ENCODE measurements at places on chromosomes 5 and 9.

DNA sequence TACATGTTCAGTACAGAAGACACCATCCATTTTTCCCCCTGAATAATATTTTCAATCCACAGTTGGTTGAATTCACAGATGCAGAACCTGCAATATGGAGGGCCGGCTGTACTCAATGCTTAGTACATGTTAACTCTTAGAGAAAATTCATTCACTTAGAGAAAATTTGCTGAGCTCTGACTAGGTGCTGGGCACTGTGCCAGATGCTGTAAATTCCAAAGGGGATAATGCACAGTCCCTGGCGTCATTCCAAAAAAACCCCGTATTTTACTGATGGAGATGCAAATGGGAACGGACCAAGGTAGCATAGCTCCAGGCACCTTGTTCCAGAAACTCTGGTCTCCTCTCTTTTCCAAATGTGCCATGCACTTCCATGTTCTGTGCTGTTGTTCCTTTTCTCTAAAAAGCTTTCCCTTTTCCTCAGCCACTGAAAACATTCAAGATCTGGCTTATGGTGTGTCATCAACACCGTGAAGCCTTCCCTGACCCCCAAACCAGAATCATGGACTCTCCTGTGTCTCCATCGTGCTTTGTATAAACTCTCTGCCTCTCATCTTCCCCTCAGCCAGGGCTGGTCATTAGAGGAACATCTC, 55.7 kb upstream of the COL15A1 start:
- DNase-seq, result no peak

- no peak for DNase-seq
Observed at GRCh38 chr9:76516350-76516749, 57.4 kb downstream of the GCNT1 start.

GRCh38 chr5:150639377-150639692, 1.1 kb upstream of the SYNPO start:
- DNase-seq, result peak; percentile 83

DNA sequence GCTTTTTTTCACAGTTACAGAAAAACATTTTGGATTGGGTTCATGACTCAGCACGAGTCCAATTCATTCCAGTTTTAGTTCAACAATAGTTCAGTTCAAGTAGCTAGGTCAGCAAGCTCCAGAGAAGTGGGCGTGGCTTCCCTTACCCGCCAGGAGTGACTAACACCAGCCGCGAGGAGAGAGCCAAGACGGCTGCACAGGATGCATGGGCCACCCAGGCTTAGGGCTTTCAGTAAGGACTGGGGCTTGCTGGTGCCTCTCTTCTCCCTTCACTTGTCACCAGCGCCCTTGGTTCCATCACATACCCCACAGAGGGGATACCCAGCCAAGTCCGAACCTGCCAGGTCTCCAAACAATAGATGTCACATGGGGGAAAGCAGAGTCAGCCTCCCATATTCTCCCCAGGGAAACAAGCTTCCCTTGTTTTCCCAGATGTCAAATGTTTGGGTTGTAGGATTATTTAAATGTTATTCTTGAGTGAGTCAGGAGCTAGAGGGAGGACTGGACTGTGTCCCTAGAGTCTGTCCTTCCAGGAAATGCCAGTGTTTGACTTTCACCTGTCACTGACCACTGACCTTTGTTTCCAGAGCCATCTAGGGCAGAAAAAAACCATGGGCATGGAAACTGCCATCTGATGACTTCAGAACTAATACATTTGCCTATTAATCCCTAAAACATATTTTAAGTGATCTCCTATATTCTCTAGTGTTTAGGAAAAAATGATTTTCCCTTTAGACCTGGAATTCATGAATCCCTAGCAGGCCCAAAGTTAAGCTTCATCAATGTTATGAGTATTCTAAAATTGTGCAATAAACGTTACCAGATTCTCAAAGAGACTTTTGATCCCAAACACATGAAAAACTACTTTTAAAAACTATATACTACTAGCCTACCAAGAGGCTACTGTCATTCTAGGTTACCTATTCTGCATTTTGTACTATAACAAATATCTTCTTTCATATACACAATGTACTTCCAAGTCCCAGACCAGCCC, 51.9 kb downstream of the NIPAL4 start:
- peak; percentile 55 for DNase-seq

GRCh38 chr5:148421661-148422060, 37.9 kb downstream of the FBXO38 start:
- no peak for DNase-seq

DNA sequence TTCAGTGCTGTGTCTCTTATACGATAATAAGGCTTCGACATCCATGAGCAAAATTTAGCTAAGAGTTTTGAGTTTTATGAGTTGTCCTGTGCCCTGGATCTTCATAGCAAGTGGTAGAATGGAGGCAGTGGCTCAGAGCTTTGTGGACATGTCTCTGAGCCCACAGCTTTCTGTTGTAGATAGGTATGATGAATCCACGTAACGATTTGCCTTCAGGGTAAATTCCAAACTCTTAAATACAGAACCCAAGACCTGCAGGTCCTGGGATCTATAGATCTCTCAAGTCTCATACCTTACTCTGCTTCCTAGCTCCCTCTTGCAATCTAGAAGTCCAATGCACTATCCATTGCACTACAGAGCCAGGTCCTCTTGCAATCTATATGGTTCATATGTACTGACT, 59.5 kb upstream of the TLE4 start:
- no peak for DNase-seq

DNA sequence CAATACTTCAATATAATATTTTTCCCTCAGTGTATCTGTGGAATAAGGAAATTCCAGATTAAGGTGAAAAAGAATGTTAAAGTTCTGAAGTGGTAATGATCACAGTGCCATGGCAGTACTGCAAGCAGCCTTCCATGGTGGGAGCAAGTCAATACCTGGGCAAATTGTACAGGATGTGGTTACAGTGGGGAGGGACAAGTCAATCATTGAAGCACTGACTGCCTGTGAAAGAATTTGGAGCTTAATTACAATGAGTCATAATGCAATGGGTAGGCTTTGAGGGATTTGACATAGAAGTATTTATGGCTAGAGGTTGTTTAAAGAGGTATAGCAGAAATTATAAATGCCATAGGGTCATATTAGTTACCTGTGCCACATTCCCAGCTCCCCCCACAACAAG, 786.5 kb upstream of the ACO1 start:
- DNase-seq, result no peak

GRCh38 chr5:180395540-180396274, 42.6 kb upstream of the GFPT2 start:
- DNase-seq, result no peak

DNA sequence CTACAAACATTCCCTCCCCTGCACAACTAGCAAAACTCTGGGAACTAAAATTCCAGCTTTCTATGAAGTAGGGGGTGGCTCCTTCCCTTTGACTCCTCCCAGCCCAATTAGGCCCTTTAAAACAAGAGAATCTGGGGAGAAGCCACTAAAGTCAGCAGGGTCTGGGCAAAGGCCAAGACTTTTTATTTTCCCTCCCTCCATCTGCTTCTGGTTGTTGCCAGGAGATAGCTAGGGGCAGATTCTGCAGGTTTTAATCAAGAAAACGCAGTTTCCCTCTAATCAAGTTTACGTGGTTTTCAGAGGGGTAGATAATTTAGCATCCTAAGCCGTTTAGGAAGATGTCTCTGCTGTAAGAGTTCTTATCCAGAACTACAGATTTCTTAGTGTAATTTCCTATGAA, 114.5 kb upstream of the CDH6 start:
- no peak for DNase-seq

GRCh38 chr5:43634621-43635020, 31.6 kb downstream of the NNT start:
- DNase-seq, result no peak

GRCh38 chr5:137234973-137235943, 263.9 kb downstream of the SPOCK1 start:
- DNase-seq, result no peak

DNA sequence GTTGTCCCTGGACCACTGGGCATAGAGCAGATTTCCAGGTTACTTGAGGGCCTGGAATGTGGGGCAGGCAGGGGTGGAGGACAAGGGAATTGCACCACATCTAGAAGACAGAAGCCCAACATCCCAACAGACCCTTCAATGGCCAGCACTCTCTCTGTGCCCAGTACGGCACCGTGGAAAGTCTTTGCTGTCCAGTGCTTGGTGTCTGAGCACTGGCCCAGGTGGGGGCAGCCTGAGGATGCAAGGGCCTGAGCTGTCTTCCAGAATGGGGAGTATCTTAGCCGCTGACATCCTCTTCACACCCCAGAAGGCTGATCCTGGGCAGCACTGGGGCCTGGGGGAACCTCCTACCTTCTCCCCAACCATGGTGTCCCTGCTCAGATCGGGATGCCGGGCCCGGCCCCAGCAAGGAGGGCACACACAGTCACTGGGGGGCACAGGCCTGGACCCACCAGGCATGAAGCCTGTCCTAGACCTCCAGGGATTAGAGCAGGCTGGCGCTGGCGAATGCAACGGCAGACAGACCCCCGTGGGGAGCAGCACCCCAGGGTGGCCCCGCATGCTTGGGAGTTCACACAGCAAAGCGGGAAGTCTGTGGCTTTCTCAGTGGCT, 40.6 kb upstream of the OLFM1 start:
- no peak for DNase-seq

DNA sequence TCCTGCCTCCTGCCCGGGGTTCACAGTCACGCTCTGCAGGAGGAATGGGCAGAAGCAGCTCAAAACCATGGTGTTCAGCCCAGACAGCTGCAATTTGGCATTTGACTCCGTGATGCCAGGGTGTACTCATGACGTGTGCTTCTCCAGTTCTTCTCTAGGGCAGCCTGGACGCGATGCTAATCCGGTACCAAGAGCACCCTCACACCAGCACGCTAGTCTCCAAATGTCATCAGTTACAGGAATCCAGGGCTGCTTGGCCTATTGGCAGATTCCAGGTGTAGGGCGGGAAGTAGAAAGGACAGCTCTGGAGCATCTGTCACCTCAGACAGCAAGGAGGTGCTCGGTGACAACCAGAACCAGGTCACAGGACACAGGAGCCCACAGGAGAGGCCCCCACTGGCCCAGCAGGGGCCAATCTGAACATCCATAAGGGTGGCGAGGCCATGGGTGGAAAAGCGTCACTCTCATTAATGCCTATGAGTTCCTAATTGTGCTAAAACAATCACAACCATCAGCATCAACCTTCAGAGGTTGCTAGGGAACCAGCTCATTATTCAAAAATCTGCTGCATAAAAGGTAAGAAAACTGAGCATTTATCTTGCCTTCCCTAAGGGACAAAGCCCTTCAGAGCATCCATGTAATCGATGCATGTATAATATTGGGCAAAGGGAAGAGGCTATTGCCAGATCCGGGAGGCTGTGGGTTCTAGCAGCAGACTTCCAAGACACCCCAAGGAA, 241.9 kb upstream of the IRX4 start:
- no peak for DNase-seq

- no peak for DNase-seq
Observed at GRCh38 chr5:35197351-35197750, 32.9 kb downstream of the PRLR start.

GRCh38 chr9:135134268-135135022, 47.0 kb downstream of the OLFM1 start:
- no peak for DNase-seq

DNA sequence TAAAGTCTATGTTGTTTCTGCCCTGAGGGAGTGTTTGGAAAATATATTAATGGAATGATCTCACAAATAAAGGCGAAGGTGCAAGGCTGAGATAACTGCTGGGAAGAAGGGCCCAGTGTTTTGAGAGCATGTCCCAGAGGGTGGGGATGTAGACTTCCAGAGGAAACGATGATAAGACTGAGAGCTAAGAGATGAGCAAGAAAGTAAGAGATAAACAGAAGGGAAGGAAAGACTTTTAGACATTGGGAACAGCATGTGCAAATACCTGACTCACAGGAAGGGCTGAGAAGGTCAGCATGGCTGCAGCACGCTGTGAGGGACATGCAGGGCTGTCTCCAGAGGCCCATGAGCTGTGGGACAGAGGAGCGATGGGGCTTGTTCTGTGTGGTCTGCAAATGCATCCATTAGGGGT, 19.9 kb upstream of the ADRB2 start:
- no peak for DNase-seq

DNA sequence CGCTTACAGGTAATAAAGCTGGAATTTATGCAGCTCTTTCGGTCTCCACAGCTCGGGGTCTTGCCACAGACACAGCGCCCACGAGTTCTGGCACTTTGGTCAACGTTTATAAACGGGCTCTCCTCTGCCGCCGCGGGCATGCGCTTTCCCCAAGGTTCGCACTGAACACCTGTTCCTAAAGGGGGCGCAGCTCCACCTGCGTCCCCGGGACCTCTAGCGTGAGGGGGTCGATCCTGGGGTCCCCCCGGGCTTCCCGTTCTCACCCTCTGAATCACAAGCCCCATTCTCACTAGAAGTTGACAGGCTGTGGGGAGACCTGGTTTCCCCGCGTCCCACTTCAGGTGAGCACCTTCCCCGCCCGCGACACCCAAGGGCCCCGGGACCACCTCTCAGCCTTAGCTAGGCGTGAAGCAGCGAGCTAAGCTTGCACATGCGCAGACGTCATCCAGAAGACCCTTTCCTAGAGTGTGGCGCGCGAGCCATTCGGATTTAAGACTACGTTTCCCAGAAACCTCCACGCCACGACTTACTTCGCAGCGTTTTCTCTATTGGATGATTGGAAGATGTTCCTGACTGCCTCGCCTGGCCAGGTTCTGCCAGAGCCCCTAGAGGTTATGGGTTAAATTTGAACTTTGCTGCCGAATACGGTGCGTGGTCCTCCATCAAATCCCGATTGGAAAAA, 21.3 kb upstream of the ZNF782 start:
- DNase-seq, result peak; percentile 80

DNA sequence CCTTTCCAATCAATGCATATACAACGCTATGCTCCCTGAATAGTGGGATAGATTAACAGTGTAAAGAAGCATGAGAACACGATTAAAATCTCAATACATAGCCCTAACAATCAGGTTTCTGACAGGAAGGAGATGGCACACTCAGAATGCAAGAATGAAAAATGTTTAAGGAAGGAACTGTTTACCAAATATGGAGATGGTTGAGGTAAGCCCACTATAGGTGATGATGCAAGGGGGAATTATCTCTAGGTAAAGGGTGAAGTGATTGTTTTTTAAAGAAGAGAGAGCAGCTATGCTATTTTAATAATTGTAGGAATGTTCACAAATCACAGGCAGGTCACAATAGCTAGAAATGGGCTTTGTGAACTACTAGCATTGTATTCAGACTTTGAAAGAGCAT, 302.4 kb downstream of the CHSY3 start:
- no peak for DNase-seq

DNA sequence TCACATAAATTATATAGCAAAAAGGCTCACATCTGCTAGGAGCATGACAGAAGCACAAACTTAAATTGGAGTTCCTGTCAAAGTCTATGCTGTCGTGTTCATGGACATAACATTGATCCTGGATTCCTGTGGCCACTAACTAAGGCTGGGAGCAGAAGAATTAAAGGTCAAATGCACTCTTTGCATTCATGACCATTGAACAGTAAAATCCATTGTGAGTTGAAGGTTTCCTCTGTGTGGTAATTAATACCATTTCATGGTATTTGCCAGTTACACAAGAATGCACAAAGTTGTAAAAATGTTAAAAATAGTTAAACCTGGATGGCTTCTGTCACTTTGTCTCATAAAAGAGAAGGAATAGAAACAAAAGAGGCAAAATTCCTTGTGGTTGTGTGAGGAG, 242.6 kb downstream of the NPR3 start:
- no peak for DNase-seq

GRCh38 chr5:79929095-79929494, 62.0 kb downstream of the MTX3 start:
- DNase-seq, result no peak

GRCh38 chr5:66565878-66566277, 30.3 kb upstream of the MAST4 start:
- no peak for DNase-seq

GRCh38 chr9:98773721-98774120, 22.6 kb downstream of the ANKS6 start:
- no peak for DNase-seq

GRCh38 chr9:16039218-16039987, 486.6 kb downstream of the CCDC171 start:
- no peak for DNase-seq

Data from umbilical cord (tissue), 2 donors.